Retina (tissue), 1 donor: ENCODE measurements at places on chromosomes 7 and 10.

GRCh38 chr7:103574576-103574975, 128.6 kb upstream of the SLC26A5 start:
- DNase-seq: no peak

DNA sequence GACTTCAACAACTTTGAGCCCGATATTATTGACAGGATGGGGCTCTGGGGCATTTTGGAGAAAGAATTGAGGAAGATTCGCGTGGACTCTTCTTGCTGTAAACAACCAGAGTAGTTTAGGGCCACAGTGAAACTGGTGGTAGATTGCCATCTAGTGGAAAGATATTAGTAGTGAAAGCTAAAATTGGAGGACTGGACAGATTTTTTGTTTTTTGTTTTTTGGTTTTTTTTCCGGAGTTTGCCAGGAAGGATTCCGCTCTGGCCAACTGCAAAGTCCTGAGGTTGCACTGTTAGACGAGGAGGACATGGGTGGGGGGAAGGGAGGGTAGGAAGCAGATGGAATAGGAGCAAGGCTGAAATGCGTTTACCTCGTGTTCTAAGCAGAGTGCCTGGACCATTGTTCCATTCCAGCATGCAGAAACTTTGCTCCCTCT, 11.7 kb downstream of the NOBOX start:
- DNase-seq: peak; percentile 63

GRCh38 chr7:75711656-75712514, 26.9 kb downstream of the HIP1 start:
- DNase-seq: no peak

DNA sequence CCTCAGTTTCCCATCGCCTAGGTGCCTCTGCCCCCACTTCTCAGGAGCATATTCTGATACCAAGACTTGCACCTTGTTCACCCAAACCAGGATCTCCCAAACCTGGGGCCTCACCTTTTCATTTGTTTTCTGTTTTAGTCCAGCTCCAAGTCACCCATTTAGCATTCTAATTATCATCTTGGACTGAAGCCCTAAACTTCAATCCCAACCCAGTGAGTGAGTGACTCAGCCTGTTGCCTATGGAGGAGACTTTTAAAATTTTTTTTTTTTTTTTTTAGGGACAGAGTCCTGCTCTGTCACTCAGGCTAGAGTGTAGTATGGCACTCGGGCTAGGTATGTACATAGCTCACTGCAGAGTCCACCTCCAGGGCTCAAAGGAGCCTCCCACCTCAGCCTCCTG, 378.9 kb upstream of the AUTS2 start:
- DNase-seq: no peak

GRCh38 chr7:24707988-24708615, 49.2 kb downstream of the GSDME start:
- DNase-seq: no peak

DNA sequence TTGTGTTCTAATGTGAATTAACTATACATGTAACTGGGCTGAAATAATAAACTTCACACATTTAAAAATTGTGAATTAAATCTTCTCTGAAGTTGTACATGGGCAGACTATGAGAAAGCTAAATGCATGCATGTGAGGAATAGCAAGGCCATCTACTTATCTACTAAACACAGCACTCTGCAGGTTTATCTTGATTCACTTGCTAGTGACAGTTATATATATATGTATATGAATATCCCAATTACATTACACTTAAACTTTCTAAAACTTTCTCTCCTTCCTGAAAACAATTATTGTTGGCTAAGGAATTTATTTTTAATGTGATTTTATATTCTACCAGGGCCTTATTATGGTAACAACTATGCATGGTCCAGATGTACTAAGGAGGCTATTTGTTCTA, 5.1 kb upstream of the SP4 start:
- DNase-seq: no peak

GRCh38 chr10:80288849-80289248, 609 bp downstream of the MAT1A start:
- DNase-seq: no peak
